ENCODE measurements at places on chromosomes 7 and 10.

DNA sequence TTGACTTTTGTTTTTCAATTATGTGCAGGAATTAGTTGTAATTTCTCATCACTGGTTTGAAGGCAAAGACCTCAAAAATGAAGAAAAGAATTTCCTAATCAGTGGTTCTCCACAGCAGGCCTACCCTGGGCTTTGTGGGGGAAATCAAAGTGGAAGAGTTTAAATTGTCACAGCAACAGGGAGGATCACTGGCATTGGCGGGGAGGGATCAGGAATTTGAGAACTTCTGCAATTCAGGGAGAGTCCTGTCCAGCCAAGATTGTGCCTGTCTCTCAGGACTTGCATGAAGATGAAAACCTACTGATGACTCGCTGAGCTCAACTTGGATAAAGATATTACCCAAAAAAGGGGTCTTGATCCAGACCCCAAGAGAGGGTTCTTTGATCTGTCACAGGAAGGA is 70.1 kb downstream of the HACD1 start:
- no peak for DNase-seq

DNA sequence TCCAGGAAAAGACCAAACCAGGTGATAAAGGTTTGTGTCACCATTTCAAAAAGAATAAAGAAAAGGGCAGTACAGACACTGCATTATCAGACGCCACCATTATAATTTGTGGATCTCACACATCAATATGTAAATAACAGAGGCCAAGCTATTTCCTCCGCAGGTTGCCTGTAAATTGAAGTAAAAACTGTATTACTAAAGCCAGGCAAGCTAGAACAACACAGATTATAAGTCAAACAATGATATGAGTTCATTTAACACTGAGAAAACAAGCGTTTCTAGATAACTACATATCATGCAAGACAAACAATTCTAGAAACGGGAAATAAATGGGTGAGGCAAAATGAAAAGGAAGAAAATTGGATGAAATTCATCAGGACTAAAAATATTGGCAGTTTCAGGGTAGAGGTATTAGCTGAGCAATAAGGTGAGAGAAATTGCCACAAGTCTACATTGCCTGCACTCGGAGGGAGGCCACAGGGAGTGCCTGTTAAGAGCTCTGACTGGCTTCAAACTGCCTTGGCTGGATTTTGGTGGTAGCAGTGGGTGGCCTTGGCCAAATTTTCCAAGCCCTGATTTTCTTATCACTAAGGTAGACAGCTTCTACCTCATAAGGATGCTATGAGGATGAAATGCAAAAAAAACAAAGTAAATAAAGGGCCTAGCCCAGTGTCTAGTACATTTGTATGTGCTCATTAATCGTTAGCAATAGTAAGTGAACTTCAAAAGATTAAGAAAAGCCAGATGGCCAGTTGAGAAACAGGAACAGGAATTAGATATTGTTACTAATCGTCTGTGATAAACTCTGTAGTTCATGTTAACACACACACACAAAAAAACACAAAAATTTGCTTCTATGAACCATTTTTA is 240.0 kb upstream of the NFE2L3 start:
- DNase-seq, result no peak

DNA sequence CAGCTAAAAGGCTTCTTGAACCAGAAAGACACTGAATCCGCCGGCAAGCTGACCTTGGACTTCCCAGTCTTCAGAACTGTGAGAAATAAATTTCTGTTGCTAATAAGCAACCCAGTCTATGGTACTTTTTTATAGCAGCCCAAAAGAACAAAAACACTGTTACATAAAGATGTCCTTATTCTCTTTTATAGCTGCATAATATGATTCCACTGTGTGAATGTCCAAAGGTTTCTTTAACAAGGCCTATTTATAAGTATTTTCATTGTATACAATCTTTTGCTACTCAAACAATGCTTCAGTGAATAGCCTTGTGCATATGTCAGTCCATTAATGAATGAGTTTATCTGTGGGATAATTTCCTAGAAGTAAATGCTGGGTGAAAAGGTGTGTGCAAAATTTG is 190.8 kb upstream of the INHBA start:
- no peak for DNase-seq

DNA sequence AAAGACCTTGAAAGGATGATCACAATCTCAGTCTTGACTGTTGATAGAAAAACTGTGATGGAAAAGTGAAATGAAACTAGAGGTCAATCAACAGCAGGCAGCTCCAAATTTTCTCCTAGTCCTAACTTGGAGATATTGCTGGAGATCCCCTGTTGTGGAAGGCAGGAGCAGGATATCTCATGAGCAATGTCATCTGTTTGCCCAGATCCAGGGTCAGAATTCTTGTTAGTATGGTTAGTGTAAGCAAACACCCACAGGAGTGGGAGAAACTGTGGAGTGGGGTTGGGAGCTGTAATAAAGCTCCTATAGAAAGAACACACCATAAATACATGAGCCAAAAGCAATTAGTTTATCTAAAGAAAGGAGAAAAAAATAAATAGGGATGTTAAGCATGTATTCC is 169.0 kb downstream of the AKR1D1 start:
- no peak for DNase-seq

DNA sequence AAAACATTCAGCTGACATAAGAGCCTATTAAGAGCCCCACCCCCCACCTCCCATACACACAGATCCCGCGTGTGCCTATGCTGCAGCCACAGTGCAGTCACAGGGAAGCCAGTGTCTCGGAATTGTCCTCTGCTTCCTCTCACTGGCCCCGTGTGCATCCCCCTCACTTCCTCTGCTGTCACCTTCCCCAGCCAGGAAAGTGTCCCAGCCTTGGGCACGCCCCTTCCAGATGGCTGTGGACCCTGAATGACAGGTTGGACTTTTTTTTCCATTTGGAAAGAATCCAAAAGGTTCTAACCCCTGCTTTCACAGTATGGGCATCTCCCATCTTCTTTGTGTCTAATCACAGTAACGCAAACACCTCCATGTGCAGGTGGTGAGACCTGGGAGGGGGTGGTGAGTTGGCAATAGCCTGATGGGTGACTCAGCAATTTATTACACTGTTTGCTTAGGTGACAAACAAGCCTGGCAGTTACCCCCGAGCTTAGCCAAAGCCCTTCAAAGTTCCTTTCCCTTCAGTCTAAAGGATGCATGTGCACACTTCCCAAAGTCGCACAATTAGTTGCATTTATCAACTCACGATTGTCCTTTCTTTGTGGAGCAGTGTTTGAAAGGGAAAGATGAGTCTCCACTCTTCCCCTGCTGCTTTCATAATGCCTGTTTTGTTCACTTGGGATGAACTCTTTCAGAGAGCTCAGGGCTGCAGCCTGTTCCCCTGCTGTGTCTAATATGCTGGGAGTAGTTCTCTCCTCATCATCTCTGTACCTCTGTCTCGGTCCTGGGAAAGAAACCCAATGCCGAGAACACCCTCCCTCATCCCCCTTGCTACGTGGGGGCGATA is 67.5 kb upstream of the EFCAB10 start:
- no peak for DNase-seq

GRCh38 chr10:62830679-62831078 is 14.5 kb upstream of the EGR2 start:
- no peak for DNase-seq

DNA sequence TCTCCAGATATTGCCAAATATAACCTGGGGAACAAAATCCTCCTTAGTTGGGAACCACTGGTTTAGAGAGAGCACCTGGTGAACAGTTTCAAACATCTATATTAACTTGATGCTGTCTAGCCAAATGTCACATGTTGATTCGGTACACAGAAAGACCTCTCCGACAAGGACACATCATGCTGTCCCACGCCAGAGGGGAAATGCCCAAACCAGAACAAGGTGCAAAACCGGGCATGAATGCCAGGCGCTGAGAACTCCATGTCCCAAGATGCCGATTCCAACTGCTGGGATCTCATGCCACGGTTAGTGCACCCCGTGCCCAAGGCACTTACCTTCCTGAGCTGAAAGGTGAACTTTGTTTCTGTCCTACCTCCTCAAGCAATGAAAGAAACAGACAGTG is 100.8 kb downstream of the SFMBT2 start:
- DNase-seq, result no peak

- DNase-seq, result no peak
These were observed 107.0 kb downstream of the VIM start for GRCh38 chr10:17335065-17335464.

DNA sequence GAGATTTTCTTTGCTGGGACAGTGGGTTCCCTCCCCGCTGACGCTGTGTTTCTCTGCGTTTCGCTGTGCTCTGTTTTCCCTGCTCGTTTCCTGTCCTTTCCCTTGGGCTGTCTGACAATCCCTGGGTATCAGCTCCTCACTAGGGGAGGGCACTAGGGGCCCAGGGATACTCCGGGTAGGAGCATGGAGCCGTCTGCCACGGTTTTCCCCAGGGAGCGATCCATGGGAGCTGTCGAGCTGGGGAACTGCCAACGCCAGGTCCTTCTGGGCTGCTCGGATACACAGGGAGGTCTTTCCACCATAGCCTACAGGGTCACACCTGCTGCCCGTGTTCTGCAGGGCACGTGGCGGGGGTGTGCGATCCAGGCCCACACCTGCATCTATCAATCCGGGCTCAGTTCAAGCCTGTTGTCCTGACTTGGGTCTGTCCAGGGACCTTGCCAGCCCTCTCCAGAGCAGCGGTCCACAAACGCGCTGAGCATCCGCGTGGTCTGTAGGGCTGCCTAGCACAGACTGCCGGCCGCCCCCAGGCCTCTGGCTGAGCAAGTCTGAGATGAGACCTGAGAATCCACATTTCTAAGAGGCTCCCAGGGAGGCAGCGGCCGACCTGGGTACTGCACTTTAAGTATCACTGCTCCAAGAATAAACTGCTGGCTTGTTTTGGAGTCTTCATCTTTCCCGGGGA is 263.1 kb downstream of the ELFN1 start:
- DNase-seq, result no peak

DNA sequence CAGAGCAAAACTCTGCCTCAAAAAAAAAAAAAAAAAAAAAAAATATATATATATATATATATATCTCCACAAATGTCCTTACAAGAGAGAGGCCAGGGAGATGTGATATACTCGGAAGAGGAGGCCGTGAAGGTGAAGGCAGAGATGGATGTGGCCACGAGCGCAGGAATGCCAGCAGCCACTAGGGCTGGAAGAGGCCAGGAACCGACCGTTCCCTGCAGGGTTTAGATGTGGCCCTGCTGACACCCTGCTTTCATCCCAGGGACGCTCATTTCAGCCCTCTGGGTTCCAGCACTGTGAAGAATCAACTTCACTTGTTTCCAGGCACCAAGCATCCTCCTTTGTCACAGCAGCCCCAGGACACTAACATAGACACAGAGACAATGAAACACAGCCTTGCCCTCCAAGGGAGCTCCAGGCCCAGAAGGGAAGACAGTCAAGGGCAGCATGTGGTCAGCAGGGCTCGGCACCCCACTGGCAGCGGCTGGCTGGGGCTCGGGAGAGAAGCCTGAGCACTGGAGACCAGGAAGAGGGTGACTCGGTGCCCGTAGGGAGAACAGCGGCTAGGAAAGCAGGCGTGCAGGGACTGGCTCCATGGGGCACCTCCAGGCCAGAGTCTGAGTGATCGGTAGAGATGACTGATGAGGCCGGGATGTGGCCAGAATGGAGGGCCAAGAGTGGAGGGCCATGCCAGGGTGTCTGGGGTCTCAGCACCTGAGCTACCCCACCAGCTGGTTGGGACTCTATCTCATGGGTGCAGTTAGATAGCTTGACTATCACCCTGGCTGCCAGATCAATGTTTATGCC is 7.6 kb downstream of the WDR86 start:
- DNase-seq, result peak; percentile 11

- no peak for DNase-seq
These were observed 72.9 kb upstream of the POM121L12 start for GRCh38 chr7:52962402-52963076.

GRCh38 chr7:87564296-87564963 is 36.3 kb downstream of the ABCB1 start:
- DNase-seq, result peak; percentile 11

DNA sequence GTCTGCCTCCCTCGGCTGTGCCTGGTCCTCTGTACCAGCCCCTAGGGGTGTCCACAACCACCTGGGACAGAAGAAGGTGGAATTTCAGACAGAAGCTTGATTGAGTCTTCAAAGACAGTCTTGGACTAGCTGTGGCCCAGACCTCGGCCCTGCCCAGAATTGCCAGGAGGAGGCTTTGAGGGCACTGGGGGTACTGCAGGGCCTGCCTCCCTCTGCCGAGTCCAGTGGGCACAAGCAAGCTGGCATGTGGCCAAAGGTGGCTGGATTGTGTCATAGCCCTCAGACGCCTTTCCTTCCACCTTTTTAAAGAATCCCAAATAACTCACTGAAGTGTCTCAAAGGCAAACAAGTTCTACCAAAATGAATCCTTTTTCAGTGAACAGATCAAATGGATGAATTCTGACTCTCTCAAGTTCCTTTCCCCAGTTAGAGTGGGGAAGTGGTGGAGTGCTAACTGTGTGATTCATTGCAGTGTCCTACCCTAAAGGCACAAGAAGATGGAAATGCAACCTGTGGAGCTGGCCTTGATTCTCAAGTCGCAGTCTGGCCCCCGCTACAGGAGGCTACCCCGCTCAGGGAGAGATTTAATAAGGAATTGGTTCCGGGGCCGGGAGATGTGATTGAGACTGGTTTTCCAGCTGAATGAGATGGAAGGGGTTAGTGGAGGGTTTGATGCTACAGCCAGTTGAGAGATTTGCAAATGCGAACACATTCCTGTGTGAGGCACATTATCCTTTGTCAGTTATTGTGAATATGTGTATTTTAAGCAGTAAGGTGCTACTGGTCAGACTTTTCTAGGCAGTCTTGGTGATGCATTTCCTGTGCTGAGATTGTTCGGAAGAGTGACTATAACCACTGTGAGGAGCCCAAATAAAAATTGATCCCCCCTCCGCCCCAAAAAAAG is 28.8 kb upstream of the SLC26A4 start:
- DNase-seq, result no peak

- DNase-seq, result no peak
These were observed 35.0 kb upstream of the DGKI start for GRCh38 chr7:137881607-137882260.

- no peak for DNase-seq
These were observed 443.1 kb upstream of the C7orf33 start for GRCh38 chr7:148147438-148147837.

DNA sequence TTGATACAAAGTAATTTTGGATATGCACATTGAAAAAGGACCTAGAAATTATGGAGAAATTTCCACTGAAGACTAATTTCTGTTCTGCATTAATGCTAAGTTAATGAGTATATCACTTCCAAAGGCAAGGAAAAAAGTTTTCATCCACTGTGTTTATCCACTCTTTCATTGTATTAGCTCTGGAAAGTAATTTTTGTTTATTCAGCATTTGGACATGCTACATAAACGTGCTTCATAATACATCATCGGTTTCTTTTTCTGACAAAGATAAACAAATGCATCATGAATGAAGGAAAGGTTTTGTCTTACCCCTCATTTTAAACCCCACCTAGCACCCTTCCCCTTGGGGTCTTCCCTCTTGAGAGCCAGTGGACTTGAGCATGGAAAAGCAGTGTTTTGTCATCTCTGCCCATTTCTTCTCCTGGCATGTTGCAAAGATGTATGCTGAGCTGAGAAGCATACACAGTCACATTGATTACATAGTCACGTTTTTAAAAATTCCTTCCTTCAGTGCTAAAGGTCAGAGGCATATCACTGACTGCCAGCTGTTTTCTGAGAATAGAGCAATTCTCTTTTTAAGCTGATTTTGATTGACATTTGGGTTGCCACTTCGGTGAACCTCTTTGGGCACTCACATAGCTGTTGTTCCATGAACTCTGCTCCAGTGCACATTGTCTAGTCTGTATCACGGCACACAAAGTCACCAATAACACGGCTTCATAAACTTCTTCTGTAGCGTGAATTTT is 65.9 kb upstream of the C7orf33 start:
- DNase-seq, result no peak

Measured in memory B cell (primary cell).